ENCODE measurements at places on chromosomes 1 and 21.
A peak's percentile ranks its signal among the peaks of the same experiment; 100 is the strongest.

GRCh38 chr21:14527696-14528652 lies 18.1 kb downstream of the SAMSN1 start:
- DNase-seq: peak; percentile 21

- no peak for DNase-seq
Observed at GRCh38 chr21:33755354-33755753, 113.1 kb downstream of the ITSN1 start.

GRCh38 chr1:54927472-54928240 lies 40.7 kb upstream of the DHCR24 start:
- DNase-seq: no peak

DNA sequence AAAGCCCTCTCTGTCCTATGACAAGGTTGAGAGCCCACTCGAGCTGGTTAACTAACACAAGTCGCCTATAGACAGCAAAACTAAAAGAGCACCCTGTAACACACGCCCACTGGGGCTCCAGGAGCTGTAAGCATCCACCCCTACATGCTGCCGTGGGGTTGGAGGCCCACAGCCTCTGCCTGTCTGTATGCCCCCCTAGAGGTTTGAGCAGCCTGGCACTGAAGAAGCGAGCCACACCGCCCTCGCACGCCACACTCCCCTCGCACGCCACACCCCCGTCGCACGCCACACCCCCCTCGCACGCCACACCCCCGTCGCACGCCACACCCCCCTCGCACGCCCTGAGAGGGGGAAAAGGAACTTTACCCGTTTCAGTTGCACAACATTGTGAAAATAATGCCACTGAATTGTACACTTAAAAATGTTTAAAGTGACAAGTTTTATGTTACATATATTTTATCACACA lies 13.2 kb upstream of the HMGCL start:
- peak; percentile 54 for DNase-seq

- DNase-seq: no peak
Observed at GRCh38 chr1:227556288-227556687, 7.1 kb upstream of the ZNF678 start.

GRCh38 chr1:14969006-14969405 lies 184.5 kb upstream of the TMEM51 start:
- DNase-seq: no peak

DNA sequence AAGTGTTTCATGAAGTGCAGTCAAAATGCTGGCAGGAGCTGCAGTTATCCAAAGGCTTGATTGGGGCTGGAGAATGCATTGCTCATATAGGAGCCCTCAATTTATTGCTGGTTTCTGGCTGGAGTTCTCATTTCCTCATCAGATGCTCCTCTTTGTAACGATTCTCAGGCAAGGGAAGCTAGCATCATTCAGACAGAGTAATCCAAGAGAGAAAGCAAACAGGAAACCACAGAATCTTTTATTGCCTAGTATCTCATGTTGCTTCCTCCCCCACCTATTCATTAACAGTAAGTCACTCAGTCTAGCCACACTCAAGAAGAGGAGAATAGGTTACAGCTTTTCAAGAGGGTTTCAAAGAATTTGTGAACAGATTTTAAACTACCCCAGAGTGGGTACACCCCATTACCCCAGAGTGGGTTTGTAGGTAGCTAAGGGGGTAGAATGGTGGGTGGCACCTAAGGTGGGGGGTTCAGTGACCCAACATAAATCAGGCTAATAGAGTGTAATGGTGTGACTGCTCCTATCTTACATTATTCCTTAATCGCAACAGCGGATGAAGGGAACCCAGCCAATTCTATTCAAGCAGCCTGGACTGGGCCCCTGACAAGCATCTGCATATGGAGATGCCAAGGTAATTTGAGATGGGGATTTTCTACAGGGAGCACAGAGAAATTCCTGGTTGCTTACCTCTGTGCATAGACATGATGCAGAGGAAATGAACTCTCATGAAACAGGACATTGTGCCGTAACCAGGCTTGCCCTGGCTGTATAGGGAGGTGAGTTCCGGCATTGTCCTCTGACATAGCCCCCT lies 67.1 kb downstream of the KCNJ15 start:
- DNase-seq: no peak

Data from T-helper 1 cell (primary cell).